ENCODE measurements at places on chromosomes 1 and 21.

GRCh38 chr21:32083197-32083596 lies 195.7 kb downstream of the MIS18A start:
- no peak for DNase-seq

DNA sequence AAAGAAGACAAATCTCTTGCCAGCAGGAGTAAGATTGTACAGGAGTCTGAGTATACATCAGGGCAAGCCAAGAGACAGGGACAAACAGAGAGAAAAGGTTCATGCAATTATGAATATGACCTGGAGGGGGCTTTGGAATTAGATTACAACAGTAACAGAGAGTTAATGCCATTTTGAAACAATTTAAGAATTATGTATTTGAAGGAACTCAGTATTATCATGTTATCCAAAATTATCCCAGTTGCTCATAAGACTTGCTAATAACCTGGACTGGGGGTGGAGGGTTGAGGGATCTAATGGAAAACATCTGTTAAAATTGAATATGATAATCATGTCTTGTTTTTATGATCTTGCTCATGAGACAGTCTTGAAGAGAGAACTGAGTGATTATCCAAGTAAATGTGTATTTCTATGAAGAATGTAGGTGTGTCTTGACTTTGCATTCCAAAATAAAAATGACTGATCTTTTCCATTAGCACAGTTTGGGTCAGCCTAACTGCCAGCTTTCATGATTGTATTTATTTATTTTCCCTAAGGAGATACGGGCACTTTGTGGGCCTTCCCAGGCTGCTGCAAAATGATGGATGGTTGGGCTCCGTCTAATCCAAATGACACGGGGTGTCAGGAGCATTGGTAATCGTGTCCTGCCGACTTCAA lies 117.7 kb downstream of the ERG start:
- no peak for DNase-seq

DNA sequence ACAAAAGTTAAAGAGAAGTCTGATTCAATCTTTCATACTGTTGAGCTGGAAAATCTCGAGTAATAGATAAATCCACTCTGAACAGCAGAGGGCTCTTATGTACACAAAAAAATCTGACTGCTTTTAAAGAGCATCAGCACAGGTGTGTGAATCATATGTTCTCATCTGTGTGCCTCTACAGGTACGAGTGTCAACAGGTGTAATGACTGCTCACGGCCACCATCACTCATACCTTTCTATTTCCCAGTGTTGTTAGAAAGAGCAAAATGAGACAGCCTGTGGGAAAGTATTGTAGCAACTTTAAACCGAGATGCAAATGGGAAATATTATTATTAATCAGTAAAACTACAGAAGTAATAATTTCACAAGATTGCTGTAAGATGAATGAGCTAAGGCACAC lies 49.0 kb upstream of the SCAF4 start:
- DNase-seq = no peak

GRCh38 chr1:211738691-211739301 lies 63.4 kb upstream of the NEK2 start:
- no peak for DNase-seq

DNA sequence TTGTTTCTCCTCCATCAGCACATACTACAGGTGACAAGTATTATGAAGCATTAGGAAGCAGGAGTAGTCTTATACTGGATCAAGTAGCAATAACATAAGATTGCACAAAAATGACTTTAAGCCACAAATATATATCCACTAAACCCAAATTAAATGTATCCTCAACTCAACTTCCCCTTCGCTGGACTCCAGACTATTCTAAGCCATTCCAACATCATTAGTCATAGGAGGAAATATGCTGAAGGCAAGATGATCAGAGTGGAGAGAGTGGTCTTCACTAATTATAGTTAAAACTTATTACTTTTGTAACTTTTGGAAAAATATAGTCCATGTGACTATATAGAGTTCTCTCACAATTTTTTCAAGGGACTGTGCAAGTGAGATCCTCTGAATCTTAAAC lies 390.7 kb upstream of the ZP4 start:
- DNase-seq = no peak

GRCh38 chr1:33466159-33466558 lies 6.3 kb upstream of the ZSCAN20 start:
- DNase-seq = peak; percentile 44
